ENCODE measurements at places on chromosomes 6 and 20.

DNA sequence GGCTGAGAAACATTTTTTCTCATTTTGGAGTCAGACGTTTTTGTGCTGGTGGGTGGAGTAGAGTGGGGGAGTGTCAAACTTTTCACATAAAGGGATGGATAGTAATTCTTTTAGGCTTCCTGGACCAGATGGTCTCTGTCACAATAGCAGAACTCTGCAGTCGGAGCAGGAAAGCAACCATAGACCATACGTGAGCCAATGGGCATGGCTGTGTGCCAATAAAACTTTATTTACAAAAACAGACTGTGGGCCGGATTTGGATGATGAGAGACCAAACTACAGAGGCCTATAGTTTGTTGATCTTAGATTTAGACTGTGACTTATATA lies 70.8 kb upstream of the SLC22A23 start:
- no peak for DNase-seq

- DNase-seq: no peak
Measured at GRCh38 chr6:108083349-108083748, 8.8 kb upstream of the OSTM1 start.

- no peak for DNase-seq
Measured at GRCh38 chr6:44704240-44705150, 317.0 kb downstream of the CDC5L start.

- DNase-seq: no peak
Measured at GRCh38 chr20:46704714-46705377, 4.6 kb upstream of the SLC2A10 start.

- DNase-seq: no peak
Measured at GRCh38 chr6:107704347-107705013, 119.6 kb downstream of the SCML4 start.
